ENCODE measurements at places on chromosomes 5 and 9.
A peak's percentile ranks its signal among the peaks of the same experiment; 100 is the strongest.

- DNase-seq, result peak; percentile 67
These were observed 214.2 kb downstream of the ELAVL2 start for GRCh38 chr9:23611869-23612268.

GRCh38 chr9:118635416-118635815 lies 733.8 kb downstream of the BRINP1 start:
- no peak for DNase-seq

DNA sequence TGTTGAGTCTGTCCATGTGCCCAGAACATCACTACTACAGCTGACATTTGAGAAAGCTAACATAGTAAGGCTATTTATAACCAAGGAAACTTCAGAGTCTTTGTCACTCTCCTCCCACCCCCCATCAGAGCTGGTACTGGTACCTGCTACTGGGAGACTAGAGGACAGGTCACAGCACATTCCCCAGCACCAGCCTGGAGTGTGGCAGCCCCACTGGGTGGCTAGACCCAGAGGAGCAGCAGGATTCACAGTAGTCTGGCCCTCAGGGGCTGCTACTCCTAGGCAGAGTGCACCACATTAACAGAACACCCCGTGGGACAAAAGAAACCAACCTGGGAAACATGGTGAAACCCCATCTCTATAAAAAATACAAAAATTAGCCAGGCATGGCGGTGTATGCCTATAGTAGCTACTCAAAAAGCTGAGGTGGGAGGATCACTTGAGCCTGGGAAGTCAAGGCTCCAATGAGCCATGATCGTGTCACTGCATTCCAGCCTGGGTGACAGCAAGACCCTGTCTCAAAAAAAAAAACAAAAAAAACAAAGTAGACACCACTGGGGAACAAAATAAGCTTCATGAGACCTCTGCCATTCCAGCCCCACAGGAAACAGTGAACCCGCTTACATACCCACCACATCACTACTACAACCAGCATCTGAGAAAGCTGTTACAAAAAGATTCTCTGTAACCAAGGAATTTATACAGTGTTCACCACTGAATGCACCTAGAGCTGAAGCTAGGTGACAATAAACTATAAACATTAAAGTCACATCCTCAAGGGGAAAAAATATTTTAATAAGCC lies 26.3 kb upstream of the PTGER4 start:
- DNase-seq, result no peak

GRCh38 chr9:34200092-34200491 lies 21.2 kb downstream of the UBAP1 start:
- no peak for DNase-seq

GRCh38 chr5:66881480-66882161 lies 285.4 kb downstream of the MAST4 start:
- no peak for DNase-seq

DNA sequence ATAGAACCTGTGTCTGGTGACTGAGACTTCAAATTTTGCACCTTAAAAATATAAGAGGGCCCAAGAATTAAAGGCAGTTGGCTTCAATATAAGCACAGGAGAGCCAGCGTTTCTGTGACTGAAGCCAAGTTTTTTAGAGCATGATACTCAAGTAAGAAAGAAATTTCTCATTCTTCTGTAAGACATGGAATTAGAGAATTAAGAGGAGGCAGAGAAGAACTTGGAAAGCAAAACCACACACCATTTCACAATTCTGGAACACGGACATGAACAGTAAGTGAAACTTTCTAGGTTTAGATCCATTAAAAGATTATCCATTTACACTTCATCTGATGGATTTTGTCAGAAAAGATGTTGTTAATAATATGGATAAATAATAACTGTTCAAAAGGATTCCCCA lies 8.9 kb upstream of the AGXT2 start:
- no peak for DNase-seq

DNA sequence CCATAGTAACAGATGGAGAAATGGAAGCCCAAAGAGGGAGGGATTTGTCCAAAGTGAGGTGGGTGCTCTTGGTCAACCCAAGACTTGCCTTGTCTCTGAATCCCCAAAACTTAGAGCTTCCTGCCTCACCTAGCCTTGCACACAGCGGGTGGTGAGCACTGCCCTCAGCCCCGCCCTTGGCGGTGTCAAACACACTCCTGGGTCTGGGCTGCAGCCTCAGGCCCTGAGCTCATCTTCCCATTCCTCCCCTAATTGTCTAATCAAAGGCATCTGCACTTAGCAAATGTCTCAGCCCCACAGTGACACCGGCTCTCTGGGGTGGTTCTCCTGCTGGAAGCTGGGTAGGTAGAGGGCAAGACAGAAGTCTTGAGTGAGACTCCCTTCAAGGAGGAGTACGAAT lies 20.9 kb downstream of the FABP6 start:
- DNase-seq, result no peak

- DNase-seq, result no peak
These were observed 2.4 kb downstream of the XPA start for GRCh38 chr9:97694769-97695168.

DNA sequence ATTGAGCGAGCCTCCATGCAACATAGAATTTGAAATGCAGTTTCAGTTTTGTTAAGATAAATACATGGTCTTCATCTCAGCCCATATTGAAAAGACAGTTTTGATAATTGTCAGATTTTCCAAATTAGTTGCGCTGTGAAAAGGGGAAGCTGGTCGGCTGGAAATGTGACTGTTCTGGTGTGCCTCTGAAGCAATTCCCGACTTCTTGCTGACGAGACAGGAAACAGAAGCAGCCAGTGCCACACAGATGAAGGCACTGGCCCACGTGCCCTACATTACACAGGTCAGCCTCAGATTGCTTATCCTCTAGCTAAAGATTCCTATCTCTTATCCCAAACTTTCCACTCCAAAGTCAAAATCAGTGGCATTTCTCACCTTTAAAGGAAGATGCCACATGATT lies 214.1 kb upstream of the TLE4 start:
- no peak for DNase-seq

- DNase-seq, result no peak
These were observed 27.9 kb upstream of the LPCAT1 start for GRCh38 chr5:1551426-1552301.

DNA sequence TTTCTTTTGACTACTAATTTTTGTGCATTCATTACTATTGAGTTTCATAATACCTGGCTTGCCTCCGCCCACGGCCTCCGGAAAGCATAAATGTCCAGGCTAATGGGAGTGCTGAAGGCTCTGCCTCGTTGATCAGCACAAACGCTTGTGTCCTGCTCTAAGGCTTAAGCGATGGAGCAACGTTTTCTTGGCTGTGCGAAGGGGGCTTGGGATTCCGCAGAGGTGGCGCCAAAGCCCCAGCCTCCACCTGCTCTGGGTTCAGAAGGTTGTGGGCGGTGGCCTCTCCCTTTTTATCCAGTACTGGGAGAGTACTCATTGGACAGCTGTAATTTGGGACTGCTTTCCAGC lies 19.7 kb downstream of the ANXA2R start:
- DNase-seq, result peak; percentile 64

GRCh38 chr5:133917785-133918184 lies 50.6 kb downstream of the C5orf15 start:
- DNase-seq, result no peak

- DNase-seq, result no peak
These were observed 117.4 kb upstream of the PRSS3 start for GRCh38 chr9:33677961-33678360.

DNA sequence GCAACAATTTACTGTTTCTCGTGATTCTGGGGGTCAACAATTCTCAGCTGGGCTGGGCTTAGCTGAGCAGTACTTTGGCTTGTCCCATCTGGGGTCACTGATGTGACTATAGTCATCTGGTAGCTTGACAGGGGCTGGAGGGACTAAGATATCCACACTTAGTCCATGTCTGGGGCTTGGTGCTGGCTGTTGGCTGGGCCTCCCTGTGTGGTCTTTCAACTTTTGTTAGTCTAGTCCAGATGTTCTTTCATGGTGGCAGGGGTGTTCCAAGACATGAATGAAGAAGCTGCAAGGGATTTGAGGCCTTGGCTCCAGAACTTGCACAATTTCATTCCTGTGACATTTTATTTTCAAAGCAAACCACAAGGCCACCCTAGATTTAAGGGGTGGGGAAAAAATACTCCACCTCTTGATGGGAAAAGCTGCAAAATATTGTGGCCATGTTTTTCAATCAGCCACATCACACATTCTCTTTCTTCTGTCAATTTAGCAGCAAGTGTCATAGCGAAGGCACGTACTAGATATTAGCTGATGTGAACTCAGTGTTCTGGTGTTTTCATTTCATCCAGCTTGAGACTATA lies 59.2 kb downstream of the TSSK1B start:
- no peak for DNase-seq

DNA sequence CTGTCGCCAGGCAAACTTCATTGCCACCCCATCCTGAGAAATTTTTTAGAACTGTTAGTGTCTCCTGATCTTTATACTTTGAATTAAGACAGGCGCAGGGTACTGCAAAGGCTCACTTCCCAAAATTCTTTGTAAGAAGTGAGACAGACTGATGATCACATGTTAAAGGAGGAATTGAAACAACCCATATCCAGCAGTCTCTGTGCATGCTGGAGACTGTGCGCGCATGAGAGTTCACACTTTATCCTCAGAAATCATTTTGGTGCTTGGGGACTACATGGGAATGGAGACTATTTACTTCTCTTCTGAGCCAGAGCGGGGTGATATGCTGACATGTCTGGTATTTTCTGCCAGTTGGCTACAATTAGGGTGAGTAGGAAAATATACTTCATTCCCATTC lies 91.2 kb downstream of the ZNF474 start:
- no peak for DNase-seq

GRCh38 chr5:124289641-124290311 lies 456.7 kb downstream of the ZNF608 start:
- no peak for DNase-seq

- DNase-seq, result no peak
These were observed 132.1 kb downstream of the COX7C start for GRCh38 chr5:86749841-86750240.

DNA sequence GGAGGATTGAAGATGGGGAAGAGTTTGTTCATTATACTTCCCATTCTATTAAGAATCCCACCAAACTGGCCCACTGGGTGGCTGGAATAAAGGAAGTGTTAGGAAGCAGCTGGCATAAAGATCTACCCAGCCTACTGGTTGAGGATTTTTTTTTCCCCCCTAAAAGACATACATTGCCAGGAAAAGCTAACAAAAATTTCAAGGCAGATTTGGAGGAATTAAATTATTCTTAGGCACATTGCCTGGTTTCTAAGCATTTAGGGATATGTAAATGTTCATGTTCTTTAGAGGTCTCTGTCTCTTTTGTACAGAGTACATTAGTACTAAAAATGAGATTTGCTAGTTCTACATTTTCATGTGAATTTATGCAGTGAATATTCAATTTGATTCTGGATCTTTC lies 8.3 kb downstream of the PIK3R1 start:
- DNase-seq, result no peak

DNA sequence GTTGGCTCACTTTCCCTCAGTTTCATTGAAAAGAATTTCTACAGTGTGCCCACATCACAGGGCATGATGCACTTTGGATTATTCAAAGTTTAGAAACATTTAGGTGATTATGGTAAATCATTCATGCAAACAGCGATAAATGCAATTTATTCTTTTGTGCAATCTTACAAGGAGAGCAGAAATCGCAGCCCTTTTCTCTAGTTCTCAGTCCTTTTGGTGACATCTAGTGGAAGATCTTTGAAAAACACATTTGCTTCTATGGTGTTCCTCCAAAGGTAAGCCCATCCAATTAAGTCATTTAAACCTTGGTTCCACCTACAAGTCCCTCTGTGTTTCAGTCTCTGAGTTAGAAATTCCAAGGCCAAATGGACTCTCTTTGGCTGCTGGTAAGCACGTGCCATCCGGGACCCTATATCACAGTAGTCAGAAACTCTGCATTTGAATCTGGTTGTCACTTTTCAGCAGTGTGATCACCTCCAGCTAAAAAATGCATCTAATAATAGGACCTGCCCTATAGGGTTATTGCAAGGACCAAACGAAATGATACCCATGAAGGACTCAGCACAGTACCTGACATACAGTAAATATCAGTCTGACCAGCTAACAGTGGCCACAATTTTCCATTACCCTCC lies 66.4 kb downstream of the MACROH2A1 start:
- DNase-seq, result peak; percentile 75
